ENCODE measurements at places on chromosomes 11 and 22. TPM values are rescaled to one million over a fixed set of nuclear protein-coding genes. Genes with fewer than 3 reads are reported as not detected.

- no peak for DNase-seq
Observed at GRCh38 chr11:64070314-64070681, 34.6 kb downstream of the FLRT1 start.

- no peak for DNase-seq
Observed at GRCh38 chr22:32517921-32518320, 43.3 kb downstream of the FBXO7 start.

DNA sequence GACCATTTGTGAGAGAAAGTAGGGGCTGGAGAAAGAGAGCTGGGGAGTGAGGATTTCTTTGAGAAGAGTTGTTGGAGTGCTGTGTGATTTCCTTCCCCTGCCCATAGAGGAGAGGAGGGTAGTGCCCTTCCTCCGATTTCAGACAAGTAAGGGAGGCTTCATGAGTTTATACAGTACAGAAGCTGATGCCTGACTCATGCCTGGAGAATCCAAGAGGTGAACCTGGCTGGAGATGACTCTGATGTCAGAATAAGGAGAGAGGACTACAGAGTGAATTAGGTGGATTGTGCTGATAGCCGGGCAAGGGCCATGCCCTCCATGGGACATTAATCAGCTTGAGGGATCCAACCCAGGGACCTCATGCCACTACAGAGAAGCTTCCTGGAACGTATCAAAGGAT is 91.6 kb downstream of the FAR1 start:
- DNase-seq: no peak

- peak; percentile 12 for DNase-seq
Observed at GRCh38 chr22:48579043-48579927, 1248.4 kb downstream of the BRD1 start.

- DNase-seq: no peak
Observed at GRCh38 chr22:48085901-48086645, 1323.6 kb downstream of the TBC1D22A start.

DNA sequence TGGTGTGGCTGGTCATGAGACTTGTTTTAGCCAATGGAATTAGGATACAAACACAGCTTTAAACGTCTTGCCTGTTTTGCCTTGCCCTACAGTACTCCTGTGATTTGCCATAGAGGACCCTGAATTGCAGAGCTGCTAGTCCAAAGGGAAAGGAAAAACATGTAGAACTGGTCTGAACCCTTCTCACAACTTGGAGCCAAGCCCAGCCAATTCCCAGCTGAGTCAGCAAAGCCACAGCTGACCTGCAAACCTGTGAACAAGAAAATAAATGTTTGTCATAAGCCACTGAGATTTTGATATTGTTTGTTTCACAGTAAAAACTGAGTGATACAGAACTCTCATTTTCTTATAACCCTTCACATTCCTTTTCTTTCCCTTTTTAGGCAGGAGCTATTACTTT is 360.5 kb upstream of the API5 start:
- no peak for DNase-seq

DNA sequence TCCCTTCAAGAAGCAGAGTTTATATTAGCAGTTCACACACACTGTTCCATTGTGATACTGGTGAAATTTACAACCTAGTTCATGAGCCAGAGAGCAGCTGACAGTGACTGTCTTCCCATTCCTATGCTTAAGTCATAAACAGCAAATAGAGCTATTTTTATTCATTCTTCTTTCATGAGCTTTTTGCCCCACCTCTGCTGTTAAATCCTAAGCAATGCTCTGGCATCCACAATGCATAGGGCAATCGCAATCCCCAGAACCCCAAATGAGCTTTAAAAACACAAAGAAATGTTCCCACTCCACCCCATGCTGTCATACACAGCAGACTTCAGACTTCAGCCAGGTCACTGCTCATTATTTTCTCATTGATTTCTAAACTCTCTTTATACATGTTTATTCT is 307.5 kb downstream of the ETS1 start:
- DNase-seq: no peak

ENTHD1 gene
- total RNA-seq: not detected

RGL4 gene
- total RNA-seq: not detected

GRCh38 chr11:45233121-45233803 is 52.9 kb downstream of the SYT13 start:
- peak; percentile 80 for DNase-seq

- DNase-seq: no peak
Observed at GRCh38 chr11:120925944-120926343, 98.0 kb upstream of the TBCEL start.

TBC1D10A gene
- total RNA-seq: 6.2 TPM

DNA sequence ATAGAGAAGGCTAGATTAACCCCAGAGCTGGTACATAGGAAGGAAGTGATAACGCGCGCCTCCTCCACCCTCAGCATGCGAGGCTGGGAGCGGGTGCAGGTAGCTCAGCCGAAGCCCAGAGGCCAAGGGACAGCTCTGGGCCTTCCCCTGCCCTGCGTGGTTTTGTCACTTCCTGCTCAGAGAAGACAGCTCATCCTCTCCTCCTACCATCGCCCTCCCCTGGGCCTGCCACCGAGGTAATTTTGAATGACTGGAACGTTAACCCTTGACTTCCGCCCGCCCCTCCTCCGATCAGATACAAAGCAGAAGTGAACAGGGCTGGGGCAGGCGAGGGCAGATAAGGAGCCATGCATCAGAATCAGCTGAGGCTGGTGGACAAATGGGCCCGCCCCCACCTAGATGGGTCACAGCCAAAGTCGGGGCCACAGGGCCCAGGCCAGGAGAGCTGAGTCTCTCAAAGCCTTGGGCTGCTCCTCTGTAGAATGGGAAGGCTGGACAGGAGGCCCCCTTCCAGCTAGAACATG is 1.6 kb downstream of the RAC2 start:
- DNase-seq: peak; percentile 61

LARGE2 gene
- total RNA-seq: not detected
